GM12865 (cell line): ENCODE measurements at places on chromosomes 5 and 9.

DNA sequence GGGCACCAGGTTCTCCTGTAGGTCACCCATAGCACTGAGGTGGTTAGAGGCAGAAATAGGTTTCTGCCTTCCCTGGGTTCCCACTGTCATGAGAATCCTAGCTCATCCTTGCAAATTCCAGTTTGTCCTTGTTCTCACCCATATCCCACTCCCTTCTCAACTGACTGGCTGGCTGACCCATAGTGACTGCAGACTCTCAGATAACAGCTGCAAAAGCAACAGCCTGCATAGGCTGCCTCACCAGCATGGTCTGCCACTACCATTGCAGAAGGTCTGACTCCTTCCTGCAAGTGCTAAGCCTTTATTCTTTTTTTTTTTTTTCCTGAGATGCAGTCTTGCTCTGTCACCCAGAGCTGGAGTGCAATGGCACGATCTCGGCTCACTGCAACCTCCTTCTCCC is 194.0 kb downstream of the SEMA6A start:
- no peak for DNase-seq

- no peak for DNase-seq
Observed at GRCh38 chr9:124441291-124441690, 9.0 kb upstream of the ADGRD2 start.

GRCh38 chr5:148875205-148875875 is 48.9 kb downstream of the ADRB2 start:
- DNase-seq = no peak

DNA sequence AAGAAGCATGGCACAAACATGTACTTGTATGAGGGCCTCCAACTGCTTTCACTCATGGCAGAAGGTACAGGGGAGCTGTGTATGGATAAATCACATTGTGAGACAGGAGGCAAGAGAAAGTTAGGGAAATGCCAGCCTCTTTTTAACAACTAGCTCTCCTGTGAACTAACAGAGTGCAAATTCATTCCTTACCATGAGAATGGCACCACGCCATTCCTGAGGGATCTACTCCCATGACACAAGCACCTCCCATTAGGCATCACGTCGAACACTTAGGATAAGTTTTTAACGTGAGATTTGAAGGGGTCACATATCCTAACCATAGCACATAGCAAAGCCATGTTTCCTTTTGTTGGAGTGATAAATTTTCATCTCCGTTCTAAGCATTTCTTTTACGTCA is 747.2 kb upstream of the CHD1 start:
- DNase-seq = no peak

DNA sequence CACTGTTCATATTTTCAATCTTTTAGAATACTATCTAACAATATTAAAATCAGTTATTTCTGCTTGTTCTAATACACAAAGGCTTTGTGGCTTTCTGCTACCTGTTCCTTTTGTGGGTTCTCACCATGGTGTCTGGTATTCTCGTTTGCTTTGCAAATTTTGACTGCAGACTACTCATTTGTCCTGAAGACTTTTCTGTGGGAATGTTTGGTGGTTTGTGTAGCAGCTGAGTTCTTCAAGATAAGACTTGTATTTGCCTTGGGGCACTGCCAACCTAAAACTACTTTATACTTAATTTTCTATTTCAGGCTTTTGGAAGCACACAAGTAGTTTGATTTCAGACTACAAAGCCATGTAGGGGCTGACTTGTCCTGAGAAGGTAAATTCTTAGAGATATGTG is 11.1 kb downstream of the IL33 start:
- peak; percentile 9 for DNase-seq

GRCh38 chr9:86925686-86926085 is 21.6 kb downstream of the GAS1 start:
- DNase-seq = no peak

GRCh38 chr9:5557606-5558587 is 47.6 kb downstream of the PDCD1LG2 start:
- DNase-seq = peak; percentile 82

DNA sequence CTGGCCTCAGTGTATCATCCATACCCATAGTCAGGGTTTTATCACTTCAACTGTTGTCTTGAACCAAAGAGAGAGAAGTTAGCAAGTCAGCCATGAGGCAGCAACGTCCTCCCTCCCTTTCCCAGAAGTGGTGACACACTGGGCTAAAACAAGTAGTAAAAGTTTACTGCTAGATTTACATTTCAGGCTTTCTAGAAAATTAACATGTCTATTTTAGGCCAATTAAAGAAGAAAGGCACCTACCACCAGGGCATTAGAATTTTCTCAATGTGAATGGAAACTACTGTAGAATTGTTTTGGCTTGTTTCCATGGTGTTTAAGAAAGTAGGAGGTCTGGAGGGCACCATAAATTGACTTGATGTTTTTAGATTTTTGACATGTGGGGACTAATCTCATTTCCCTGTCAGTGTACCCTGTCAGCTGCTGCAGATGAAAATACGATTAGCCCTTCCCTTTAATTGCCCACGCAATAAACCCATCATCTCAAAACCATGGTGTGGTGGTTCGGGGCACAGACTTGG is 121.8 kb upstream of the ELL2 start:
- no peak for DNase-seq

DNA sequence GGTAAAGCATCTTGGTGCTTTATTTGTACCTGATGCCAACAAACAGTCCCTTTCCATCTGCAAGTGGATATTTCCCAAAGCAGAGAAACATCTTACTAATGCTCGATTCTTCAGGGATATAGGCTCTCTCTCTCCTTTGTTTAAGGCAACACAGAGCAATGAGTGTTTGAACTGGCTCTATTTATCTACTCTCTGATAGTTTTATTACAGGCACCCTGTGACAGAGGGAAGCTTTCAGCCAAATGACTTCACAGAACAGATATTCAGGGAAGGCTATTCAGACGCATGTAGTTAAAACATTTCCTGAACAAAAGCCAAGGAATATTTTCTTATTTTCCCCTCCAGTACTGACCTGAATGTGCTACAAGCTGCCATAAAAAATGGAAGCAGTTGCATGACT is 141.8 kb downstream of the YIPF5 start:
- no peak for DNase-seq

GRCh38 chr9:124299515-124300090 is 41.9 kb downstream of the NEK6 start:
- no peak for DNase-seq

DNA sequence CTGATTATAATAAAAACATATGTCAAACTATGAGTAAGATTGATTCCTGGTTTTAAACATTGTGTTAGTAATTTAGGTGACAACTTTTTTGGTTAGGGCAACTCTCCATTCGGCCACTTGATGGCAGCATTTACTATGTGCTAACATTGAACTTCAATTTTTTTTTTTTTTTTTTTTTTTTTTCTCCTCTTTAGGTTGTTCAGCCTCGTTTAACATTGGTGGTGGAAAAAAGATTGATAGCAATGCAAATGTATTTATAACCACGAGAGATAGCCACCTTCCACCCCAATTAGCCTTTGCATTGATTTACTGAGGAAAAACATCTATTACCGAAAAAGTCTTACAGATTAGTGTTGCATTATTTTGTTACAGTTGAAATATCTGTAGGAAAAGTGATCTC is 159.1 kb downstream of the CSNK1G3 start:
- peak; percentile 66 for DNase-seq

- DNase-seq = peak; percentile 59
Observed at GRCh38 chr9:123927625-123928532, 2.0 kb downstream of the DENND1A start.

DNA sequence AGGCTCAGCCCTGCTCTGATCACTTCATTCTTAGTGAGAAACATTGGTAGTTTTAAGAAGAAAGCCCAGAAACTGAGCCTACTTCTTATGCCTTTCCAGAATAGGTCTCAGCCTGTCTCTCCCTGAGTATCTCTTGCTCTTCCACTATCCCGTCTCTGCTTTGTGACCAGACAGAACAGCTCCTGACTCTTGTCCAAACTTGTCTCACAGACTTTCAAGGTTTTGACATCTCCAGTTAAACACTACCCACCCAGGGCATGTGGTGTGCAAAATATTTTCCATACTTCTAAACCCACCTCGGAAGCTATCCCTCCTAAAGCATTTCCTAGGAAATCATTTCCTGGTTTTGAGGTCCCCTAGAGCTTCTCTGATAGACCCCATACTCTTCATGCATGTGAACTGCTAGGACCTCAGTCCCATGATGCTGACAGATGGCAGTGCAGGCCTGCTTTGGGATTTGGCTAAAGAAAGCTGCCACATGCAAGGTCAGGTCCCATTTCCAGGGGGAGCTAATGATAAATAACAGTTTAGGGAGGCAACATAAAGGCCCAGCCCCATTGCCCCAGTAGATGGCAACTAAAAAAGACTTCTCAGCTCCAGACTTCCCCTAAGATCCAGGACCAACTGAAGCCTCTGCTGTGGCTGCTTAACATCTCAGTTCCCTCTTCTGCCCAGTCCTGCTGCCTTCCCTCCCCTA is 211.5 kb downstream of the MED10 start:
- DNase-seq = no peak

DNA sequence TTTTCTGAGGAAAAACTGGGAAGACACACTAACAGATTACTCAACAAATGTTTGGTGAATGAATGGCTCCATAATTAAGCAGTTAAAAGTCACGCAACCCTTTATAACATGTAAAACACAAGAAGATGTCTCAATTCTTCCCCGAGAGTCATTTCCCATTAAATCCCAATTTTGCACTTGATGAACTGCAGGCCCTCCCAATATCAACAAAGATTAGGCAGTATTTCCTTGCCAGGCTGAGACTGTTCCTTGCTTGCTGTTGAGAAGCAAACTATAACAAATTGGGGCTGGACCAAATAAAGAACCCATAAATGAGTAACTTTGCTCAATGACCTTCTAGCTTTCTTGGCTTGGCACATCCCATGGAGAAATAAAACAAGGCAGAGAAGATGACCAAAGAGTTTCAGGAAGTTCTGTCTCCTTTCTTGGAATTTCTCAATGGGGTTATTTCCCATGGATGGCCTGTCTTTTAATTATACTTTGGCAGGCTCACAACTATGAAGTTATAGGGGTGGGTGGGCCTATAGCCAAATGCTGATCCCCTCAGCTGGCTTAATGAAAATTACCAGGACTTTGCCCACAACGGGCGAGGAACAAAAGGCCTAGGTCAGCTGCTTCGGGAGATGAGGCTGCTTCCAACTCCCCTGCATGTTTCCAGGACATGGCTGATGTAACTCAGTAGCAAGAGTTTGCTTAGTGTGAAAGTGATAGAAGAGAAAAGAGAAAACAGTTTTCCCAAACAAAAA is 243.1 kb upstream of the RFX3 start:
- no peak for DNase-seq

DNA sequence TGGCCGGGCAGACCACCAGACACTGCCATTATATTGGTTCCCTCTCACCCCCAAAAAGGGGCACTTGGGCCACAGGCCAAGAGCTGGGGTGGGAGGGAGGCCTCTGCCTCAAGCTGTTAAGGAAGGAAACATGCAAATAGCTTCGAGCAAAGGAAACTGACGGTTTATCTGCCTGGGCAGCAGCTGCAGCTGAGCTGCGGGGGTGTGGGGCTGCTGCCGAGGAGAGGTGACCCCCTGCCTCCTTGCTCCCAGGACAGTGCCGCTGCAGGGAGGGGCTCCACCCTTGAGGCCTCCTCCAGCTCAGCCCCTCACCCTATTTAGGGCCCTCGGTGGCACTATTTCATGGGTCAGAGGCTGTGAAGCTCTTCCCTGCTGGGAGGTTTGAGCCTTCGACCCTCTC is 789 bp downstream of the DOK3 start:
- peak; percentile 69 for DNase-seq

DNA sequence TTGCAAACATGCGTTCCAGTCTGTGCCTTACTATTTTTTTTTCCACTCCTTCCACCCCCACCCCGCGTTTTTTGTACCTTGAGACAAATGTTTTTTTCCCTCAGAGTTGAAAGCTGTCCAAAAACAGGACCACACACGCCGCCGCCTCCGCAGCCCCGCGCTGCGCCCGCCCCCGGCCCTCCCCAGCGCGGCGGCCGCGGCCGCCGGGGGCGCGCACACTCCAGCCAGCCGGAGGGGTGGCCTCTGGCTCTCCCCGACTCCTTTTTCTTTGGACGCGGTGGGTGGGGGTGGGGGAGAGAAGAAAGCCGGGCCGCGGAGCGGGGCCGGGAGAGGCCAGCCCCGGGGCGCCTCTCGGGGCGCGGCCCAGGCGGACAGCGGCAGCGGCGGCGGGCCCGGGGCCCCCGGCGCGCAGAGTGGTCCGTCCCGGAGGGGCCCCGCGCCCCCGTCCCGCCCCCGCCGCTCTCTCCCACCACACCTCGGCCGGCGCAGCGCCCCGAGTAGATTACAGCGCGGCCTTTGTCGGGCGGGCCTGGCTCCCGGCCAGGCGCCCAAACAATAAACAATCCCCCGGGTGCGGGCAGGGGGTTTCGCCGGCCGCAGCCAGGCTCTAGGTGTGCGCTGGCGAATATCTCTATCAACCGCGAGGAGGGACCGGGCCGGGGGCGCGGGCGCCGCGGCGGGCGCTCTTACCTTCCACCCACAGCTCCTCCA is 10.9 kb downstream of the PTCH1 start:
- peak; percentile 49 for DNase-seq

GRCh38 chr5:95669540-95669939 is 13.3 kb downstream of the SPATA9 start:
- no peak for DNase-seq

GRCh38 chr5:81751836-81752643 is 1.1 kb upstream of the SSBP2 start:
- DNase-seq = no peak

- no peak for DNase-seq
Observed at GRCh38 chr9:27126670-27127069, 17.6 kb downstream of the TEK start.

DNA sequence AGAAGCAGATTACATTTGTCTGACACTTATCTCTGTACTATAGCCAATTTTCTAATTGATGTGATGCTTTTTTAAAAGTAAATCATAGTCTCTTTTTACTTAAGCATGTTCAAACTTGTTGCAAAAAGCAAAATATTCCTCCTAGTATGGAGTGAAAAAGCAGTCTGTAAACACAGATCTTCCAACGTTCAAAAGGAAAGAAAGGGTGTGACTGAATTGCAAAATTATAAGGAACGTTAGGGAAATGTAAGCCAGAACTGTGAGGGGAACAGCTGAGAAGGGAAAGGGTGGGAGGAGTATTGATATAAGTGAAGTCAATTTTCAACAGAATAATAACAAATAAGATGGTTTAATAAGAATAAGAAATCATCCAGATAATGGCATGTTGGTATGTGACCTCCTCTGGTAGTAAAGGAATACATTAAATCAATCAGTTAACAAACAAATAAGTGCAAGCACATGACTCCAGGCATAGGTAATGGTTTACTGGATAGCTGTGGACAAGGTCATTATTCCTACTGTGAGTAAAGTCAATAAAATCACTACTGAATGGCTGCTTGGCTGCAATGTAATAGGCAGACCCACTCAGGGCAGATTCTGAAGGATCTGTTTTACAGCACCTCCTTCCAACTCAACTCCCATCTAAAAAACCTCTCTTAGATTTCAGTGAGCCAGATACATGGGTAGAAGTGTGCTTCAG is 239.1 kb upstream of the NMUR2 start:
- no peak for DNase-seq

- DNase-seq = no peak
Observed at GRCh38 chr5:147073098-147073497, 161.7 kb upstream of the STK32A start.

- DNase-seq = peak; percentile 37
Observed at GRCh38 chr5:75265731-75266130, 29.1 kb upstream of the ANKRD31 start.
